ENCODE measurements at places on chromosomes 3 and 15.

- no peak for DNase-seq
Observed at GRCh38 chr3:181133832-181134231, 144.3 kb upstream of the DNAJC19 start.

GRCh38 chr3:42179110-42179725, 86.8 kb downstream of the CCK start:
- DNase-seq: peak; percentile 87

- DNase-seq: no peak
Observed at GRCh38 chr3:137572931-137573330, 191.2 kb upstream of the SOX14 start.

DNA sequence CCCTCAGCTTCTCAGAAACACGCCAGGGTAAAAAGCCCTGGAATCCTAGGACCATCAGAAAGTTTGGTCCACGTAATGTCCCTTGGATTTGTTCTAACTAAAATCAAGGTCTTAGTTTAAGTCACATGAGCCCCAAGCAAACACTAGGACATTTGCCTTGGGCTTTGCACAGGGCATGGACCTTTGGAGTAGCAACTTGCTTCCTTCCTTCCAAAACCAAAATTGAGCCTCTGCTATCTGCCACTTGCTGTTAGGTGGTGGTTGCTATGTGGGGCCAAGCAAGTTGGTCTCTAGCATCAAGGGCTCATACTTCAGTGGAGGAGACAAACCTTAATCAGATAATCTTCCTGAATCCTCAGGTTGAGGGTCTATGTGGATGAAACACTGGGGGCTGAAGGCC, 4.0 kb upstream of the DAG1 start:
- no peak for DNase-seq

DNA sequence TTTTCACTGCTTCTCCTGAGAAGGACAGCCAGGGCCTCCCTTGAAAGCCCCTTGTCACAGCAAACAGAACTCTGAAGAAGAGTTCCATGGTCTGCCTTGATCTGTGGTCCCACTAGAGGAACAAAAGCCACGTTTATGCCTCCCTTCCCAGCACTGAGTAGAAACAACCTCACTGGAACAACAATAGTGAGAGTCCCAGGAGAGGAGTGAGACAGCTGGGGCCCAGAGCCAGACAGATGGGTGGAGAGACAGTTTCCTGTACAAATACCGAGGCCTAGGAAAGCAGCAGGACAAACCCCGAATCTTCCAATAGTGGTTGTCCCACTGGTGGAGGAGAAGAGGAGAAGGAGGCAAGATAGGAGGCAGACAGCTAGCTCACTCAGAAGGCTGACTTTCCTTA, 106.1 kb downstream of the WDR76 start:
- peak; percentile 53 for DNase-seq

All from fibroblast of pulmonary artery (primary cell).